GM18507 (cell line): ENCODE measurements at places on chromosomes 2 and 18.

DNA sequence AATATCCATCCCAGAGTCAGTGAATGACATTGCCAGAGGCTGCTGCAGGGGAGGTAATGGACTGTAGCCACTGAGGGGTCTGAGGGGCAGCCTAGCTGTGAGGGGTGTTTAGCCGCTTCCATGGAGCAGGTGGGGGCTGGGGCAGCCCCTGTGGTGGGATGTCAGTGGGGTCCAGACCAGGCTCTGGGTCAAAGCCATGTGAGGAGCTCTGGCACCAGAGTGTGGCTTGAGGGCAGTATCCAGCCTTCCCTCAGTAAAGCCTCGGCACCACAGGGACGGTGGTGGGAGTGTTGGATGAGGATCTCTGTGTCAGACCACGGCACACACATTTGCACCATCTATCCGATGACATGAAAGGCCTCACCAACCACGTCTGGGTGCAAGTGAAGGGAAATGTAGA lies 85.0 kb downstream of the INHBB start:
- no peak for DNase-seq

- DNase-seq = no peak
These were observed 48.3 kb upstream of the ZFP36L2 start for GRCh38 chr2:43274721-43275120.

GRCh38 chr2:166375736-166376487 lies at the start of gene SCN9A:
TSS of gene SCN9A (minus strand) at chr2:166375944. CDS start at chr2:166311756, 64,188 bp downstream.
- DNase-seq = peak; percentile 1

DNA sequence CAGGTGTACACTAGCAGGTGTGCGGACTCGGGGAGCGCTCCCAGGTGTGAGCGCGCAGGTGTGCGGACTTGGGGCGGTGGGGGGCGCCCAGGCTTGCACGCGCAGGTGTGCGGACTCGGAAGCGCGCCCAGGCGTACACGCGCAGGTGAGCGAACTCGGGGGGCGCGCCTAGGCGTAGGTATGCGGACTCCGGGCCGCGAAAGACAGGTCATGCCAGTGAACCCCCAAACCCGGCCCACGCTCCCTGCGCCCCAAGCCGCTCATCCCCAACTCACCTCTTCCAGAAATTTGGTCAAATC lies 342 bp downstream of the CYB5A start:
- DNase-seq = no peak

DNA sequence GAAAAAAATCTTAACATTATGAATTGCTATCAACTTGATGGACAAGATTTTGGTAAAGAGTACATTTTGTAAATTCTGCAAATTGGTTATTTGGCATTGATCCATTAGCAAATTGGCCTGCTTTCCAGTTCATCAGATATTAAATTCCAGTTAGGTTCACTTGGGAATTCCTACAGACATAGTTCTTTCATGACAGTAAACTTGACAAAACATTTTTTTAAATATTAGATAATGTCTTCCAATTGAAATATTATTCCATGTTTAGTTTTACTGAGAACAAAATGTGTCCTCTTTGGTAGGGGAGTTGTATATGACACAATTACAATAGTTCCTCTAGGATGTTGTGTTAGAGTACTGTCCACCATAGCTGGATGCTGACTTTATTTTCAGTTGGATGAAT lies 141.9 kb downstream of the LCLAT1 start:
- no peak for DNase-seq
